ENCODE measurements at places on chromosomes 2 and 18.

DNA sequence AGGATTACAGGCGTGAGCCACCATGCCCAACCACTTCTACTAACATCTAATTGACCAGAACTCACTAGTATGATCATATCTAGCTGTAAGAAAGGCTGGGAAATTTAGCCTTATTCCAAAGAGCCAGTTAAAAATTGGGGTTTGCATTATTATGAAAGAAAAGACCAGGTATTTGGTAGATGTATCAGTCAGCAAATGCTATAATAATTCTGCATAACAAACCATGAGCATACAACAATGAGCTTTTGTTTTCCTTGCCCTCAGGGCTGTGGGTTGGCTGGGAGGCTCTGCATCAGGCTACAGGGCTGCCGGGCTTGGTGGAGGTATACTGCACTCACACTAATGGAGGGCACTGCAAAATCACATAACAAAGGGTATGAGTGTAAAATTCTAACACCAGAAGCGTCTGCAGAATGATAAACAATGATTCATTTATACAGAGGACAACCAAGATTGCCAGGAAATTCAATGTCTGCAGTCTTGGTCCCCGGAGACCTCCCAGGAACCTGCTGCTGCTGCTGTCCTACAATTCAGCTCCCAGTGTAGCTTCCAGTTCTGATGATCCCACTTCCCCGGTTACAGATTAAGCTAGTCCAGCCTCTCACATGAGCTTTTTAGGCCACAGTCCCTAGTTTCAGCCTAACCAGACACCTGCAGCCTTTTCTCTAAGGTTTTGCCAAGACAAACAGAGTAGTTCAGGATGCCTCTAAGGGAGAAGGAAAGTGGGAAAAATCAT is 32.2 kb upstream of the ST3GAL5 start:
- peak; percentile 40 for DNase-seq

GRCh38 chr2:237885111-237885930 is 25.9 kb downstream of the RAMP1 start:
- no peak for DNase-seq

DNA sequence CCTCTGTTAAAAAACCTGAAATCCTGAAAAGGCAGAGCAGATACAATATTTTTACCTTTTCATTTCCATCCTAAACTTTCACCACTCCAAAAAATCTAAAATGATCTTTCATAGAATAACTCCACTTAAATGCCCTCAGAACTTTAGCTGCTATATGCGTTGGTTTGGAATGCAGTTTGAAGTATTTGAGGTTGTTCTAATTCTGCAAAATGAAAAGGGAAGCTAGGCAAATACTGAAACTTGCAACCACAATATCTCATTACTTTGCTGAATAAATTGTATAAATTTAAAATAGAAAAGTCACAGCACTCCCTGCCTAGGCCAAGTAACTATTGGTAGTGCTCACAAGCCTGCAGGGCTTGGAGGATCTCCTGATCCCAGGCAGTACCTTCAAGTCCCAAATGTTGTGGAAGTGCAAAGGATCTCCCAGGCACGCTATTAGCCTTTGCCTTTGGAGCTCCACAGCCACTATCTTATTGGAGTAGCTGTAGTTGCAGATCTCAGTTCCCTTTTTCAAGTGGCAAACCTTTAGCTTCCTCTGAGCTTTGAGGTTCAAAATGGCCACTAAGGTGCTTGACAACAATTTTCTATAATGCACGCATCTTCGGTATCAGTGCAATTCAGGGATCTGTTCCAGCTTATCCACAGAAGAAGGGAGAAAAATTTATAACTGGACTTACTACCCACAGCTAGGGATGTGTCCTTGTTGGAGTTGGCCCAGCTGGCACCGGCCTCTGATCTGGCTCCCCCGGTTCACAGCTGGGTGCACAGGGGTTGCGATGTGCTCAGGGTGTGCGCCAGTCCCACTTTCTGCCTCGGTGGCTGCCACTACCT is 43.4 kb upstream of the ANKRD62 start:
- DNase-seq = no peak

GRCh38 chr2:36423172-36423571 is 67.6 kb downstream of the CRIM1 start:
- DNase-seq = no peak

GRCh38 chr2:20706786-20707185 is 39.8 kb downstream of the GDF7 start:
- no peak for DNase-seq

- peak; percentile 73 for DNase-seq
Observed at GRCh38 chr2:11753886-11754699, 7.7 kb downstream of the LPIN1 start.

GRCh38 chr2:47456851-47457250 is 53.9 kb downstream of the MSH2 start:
- DNase-seq = no peak

DNA sequence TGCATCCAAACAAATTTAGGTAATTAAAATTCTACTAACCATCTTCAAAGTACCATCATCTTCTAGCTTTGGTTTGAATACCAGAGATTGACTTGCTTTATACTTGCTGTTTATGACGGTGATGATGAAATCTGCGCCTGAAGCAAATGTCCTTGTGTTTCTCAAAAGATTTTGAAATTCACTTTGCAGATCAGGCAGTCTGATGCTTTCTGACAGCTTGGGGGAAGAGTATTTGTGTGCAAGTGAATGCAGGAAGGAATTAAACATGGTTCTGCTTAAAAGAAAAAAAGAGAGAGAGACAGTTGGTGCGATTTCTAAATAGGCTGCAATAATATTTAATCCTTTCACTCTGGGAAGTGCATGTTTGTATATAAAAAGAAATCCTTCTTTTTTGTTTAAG is 29.6 kb downstream of the CSRNP3 start:
- DNase-seq = no peak

GRCh38 chr2:112751451-112752197 is 12.8 kb downstream of the CKAP2L start:
- no peak for DNase-seq

All from AG08395 (cell line).